ENCODE measurements at places on chromosomes 7 and 10.

GRCh38 chr7:70178787-70179186 is 580.5 kb downstream of the AUTS2 start:
- DNase-seq, result no peak

- DNase-seq, result no peak
These were observed 20.0 kb downstream of the KCNK18 start for GRCh38 chr10:117217196-117217761.

- peak; percentile 61 for DNase-seq
These were observed 52.3 kb upstream of the ENO4 start for GRCh38 chr10:116796910-116797513.

DNA sequence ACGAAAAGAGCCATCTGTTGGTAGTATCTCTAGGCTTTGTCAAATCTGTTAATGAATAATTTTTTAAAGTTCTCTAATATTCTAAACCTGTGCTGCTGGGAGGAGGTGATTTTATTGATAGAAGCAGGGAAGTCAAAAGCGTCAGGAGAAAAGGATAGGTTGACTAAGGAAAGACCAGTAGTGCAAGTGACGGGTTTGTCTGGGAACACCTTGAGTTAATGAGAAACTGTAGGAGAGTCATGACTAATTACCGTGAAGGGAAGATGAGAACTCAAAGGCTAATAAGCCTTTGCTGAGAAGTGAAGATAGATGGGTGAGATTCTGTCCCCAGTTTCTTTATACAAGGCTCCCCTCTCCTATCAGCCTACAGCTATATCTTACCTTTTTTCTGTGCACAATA is 5.0 kb upstream of the PDK4 start:
- no peak for DNase-seq

- DNase-seq, result peak; percentile 68
These were observed 118.2 kb downstream of the CACNA2D1 start for GRCh38 chr7:82325416-82325815.

DNA sequence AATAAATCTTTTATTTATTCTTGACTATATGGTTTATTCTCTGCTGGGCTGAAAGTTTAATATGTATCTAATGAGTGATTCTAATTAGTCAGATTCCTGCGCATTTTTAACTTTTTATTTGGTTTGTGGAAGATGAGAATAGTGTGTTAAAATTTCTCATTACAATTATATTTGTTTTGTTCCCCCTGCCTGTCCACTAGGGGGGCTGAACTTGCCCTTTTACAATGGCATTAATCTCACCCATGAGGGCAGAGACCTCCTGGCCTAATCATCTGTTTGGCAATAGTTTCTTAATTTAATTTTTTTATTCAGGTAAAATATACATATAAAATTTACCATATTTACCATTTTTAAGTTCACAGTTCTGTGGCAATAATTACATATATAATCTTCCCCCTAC is 278.5 kb upstream of the NPY start:
- DNase-seq, result no peak

DNA sequence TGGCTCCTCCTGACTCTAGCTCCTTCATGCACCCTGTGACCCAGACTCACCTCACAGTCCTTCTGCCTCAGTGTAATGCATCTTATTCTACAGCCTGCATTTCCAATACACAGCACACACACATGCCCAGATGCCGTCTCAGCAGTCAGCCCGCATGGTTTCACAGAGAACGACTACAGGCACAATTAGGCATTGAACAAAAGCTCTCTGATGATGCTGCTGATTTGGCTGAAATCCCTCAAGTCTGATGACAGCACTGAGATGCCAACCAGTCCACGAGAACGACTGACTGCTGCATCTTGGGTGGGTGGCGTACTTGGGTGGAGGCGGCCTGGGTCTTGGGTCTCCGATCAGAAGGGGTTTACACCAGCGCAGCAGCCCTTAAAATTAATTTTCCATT is 200.4 kb downstream of the TAX1BP1 start:
- no peak for DNase-seq

GRCh38 chr10:122348512-122348911 is 26.0 kb upstream of the PLEKHA1 start:
- DNase-seq, result no peak

DNA sequence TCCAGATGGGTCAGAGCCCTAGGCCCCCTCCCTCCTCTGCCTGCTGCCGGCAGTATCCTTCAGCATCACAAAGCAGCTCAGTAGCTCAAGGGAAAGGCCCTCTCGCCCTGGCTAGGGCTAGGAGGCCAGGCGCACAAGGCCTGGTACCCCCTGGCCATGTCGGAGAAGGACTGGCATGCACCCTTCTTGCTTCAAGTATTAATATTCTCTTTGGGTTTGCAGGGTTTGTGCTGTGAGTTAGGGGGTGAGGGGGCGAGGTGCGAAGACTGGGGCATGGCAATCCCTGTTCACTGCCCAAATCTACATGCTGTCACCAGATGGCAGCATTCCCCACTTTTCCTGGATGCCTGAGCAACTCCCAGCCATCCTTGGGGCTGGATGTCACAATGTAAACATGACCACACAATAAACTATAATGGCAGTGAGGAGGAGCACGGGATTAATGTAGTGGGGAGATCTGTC is 105.2 kb downstream of the NEURL1 start:
- DNase-seq, result peak; percentile 82

- peak; percentile 85 for DNase-seq
These were observed 18.4 kb downstream of the TSPAN14 start for GRCh38 chr10:80472234-80473095.

- DNase-seq, result no peak
These were observed 1.2 kb upstream of the PGAM2 start for GRCh38 chr7:44066494-44067063.

DNA sequence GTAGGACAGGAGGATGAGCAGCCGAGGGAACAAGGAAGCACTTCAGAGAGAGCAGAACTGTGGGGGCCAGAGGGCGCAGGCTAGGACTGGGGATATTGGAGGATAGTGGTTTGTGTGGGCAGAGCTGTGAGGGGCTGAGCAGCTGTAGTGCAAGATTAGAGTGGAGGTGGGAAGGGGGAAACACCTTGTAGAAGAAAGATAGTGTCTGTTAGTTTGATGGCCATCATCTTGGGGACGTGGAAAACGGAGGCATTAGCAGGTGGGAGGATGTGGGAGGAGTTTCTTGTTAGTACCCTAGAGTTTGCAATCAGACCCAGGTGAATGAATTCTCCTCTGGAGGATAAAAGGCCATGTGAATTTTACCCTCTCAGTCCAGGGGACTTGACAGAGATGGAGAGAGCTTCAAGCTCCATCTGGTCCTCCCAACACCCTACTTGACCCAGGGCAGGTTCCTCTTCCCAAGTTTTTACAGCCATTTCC is 34.0 kb downstream of the PRSS2 start:
- DNase-seq, result no peak

GRCh38 chr10:124647421-124648130 is 96.6 kb downstream of the FAM53B start:
- peak; percentile 20 for DNase-seq

- peak; percentile 86 for DNase-seq
These were observed 219.2 kb upstream of the ZNF32 start for GRCh38 chr10:43867667-43868565.

GRCh38 chr10:72417971-72418370 is 63.3 kb upstream of the DNAJB12 start:
- DNase-seq, result no peak

DNA sequence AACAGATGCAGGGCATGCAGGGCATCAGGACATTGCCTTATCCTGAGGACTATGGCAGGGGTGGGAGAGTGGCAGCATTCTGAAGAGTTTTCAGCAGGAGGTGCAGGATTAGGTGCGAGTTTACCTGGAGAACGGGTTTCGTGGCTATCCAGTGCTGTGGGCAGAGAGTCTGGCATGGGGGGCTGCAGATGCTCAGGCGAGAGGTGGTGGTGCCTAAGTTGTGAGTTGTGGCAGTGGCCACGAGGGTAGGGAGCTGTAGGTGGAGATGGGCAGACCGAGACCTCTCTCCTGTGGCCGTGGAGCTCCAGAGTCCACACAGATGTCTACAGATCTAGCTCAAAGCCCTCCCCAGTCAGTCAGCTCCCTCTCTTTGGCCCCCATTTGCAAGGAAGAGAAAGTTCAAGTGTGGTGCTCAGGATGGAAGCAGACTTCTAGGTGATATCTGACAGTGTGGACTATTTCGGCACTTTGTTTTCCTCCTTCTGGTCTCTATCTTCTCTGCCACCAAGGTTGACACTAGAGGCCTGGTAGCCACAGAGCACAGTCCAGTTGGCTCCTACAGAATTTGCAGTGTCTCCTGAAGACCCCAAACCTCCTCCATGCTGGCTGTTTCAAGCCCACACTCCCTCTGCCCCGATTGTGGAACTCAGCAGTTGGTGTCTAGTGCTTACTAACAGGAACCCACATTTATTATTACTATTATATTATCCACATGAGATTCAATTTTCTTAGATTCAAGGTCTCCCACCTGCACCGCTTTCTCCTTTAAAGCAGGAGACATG is 955.7 kb upstream of the ZNF722 start:
- no peak for DNase-seq

DNA sequence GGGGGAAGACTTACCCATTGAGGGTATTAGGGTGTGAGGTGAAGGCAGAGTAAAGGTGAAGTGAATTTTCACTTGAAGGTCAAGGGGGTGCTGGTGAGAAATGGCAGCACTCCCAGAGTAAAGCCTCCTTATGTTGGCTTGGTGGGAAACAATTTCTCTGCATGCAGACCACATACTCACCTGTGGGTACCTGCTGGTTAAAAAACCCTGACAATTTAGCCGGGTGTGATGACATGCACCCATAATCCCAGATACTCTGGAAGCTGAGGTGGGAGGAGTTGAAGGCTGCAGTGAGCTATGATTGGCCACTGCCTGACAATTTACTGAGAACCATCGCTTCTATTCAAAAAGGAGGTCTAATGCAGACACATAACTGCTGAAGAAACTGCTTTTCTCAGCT is 5.5 kb downstream of the DNAJB9 start:
- DNase-seq, result no peak

GRCh38 chr7:124257638-124258308 is 224.9 kb upstream of the TMEM229A start:
- peak; percentile 37 for DNase-seq

- no peak for DNase-seq
These were observed 14.8 kb downstream of the NRCAM start for GRCh38 chr7:108441392-108441955.

GRCh38 chr10:101993651-101994200 is 62.2 kb downstream of the ARMH3 start:
- no peak for DNase-seq

DNA sequence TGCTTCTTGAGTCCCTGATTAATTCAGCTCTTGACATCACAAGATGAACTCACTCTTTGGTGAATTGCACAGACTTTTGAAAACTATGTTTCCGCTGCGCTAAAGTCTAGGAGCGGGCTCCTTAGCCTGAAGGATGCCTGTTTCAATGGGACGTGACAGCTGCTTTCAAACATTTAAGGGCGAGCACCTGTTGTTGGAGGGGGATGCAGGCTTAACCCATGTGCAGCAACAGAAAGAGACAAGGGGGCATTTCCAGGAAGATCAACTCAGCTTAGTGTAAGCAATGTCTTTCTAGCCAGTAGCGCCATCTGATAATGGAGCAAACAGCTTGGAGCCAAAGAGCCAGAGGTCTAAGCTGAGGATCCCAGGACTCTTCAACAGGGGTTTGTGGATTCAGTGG is 8.4 kb upstream of the PFKFB3 start:
- DNase-seq, result no peak

GRCh38 chr10:110045772-110046171 is 38.0 kb downstream of the ADD3 start:
- no peak for DNase-seq

DNA sequence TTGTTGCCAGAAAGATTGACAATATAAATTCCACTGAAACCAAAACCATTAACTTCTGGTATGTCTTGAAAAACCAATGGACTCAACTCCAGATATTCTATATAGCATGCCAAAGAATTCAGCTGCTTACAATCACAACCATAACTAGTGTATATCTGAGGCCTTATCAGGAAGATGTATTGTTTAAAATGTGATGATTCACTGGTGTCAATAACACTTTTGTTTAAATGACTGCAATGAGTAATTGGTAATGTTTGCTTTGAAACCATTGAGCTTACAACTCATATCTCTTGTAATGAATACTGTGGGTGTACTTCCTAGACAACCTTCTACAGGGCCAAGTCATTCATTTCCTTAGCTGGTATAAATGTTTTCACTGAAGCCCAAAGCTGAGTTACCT is 727.9 kb upstream of the KCND2 start:
- DNase-seq, result peak; percentile 26

GRCh38 chr10:112269266-112269665 is 13.9 kb upstream of the TECTB start:
- peak; percentile 69 for DNase-seq

DNA sequence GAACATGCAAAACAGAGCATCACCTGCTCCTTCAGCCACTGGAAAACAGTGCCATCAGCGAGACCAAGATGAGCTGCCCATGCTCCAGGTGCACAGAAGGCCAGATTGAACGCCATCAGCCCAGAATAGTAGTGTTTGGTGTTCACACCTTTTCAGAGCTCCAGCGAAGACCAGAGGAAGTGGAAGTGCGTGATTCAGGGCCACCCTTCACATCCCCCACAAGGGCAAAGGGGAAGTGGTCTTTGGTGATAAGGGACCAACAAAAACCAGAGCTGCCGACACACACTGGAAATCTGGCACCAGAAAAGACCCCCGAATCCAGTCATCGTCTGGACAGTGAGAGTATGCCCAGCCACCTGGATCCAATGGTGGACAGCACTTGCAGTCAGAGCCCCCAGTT is 29.5 kb upstream of the TMEM72 start:
- no peak for DNase-seq

- DNase-seq, result no peak
These were observed 16.3 kb upstream of the HPS1 start for GRCh38 chr10:98463016-98463415.

- DNase-seq, result no peak
These were observed 65.7 kb downstream of the ORC5 start for GRCh38 chr7:104142147-104142546.

GRCh38 chr10:128614802-128615553 is 488.8 kb upstream of the MKI67 start:
- no peak for DNase-seq

DNA sequence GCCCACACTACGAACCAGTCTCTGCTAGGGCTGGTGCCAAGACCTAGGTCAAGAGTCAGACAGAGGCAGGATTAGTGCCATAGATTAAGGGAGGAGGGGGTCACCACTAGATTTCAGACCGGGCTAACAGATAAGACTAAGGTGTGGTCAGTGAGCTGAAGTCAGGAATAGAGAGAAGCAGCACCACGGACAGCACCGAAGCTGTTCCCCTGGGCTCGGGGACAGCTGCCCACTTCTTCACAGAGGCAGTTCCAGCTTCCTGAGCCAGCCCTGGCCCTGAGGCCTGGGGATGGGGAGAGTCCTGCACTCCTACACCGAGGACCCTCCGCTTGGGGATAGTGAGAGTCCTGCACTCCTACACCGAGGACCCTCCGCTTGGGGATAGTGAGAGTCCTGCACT is 11.2 kb upstream of the JAKMIP3 start:
- no peak for DNase-seq

DNA sequence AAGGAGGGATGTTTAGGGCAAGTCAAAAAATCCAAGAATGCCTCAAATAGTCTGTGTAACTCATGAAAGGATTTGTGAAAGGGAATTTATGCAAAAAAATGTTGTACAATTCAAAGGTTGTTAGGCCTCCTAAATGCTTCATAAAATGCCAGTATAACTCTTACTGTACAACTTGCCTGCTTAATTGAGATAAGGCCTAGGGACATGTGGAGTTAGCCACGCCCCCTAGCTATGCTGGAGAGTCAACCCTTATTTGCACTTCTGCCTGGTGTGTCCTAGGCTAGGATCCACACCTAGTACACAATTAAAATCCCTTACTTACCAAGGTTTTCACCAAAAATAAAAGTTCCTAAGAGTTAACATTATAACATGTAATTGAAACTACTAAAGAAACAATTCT is 77.2 kb downstream of the ZNF680 start:
- DNase-seq, result no peak

Measured in IMR-90 (cell line).